ENCODE measurements at places on chromosomes 2 and 18.

- DNase-seq: no peak
Observed at GRCh38 chr2:150806336-150806735, 318.9 kb upstream of the RND3 start.

- no peak for DNase-seq
Observed at GRCh38 chr2:57368190-57368589, 678.4 kb upstream of the VRK2 start.

DNA sequence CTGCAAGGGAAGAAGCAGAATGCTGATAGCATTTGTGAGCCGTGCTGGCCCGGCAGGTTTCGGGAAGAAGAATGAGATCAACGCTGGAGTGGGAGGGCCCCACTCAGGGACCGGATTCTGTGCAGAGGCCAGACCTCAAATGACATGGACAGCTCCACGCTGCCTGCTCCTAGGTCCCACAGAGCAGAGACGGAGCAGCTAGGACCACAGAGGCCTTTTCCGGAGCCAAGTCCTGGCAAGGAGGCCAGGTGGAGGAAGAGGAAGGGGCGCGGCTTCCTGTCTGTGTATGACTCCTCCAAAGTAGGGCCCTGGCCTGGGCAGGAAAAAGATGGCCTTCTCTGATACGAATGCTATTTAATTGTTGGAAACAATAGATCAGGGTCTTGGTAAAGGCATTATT lies 139.9 kb downstream of the LRRC30 start:
- no peak for DNase-seq

GRCh38 chr18:498931-499775 lies 1.3 kb downstream of the COLEC12 start:
- no peak for DNase-seq

DNA sequence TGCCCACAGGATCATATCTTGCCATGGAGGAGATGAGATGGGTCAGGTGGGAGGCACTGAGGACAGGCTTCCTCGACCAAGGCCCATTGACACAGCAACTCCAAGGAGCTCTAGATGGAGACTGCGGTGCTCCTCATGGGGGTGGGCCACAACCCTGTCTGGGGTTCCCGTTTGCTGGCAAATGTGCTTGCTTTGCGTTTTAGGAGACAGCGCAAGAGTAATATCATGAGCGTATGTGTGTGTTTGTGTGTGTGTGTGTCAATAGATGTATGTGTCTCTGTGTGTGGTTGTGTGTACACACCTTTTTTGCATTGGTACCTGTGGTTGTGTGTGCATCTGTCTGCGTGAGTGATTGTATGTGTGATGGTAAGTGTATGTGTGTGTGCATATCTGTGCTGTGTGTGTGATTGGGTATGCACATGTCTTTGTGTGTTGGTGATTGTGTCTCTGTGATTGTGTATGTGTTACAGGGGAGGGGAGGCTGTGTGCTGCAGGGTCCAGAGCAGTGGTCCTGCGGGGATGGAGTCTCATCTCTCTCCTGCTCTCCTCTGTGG lies 4.4 kb downstream of the FBLN7 start:
- DNase-seq: no peak

GRCh38 chr2:30979822-30980245 lies 158.4 kb downstream of the GALNT14 start:
- no peak for DNase-seq

GRCh38 chr2:5740817-5741216 lies 48.6 kb downstream of the SOX11 start:
- no peak for DNase-seq

DNA sequence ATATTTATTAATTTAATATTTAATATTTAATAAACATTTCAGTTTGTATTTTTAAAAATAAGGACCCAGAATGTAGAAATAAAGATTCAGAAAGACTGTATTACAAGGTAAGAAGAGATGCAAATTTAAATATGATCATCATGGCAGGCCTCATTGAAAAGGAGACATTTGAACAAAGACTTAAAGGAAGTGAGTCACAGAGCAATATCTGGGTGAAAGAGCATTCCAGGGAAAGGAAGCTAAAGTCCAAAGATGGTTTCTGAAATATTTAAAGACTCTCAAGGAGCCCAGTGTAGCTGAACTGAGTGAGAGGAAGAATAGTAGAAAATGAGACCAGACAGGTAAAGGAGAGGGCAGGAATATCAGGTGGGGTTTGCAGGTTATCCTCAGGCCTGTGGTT lies 5.9 kb downstream of the SCYGR4 start:
- DNase-seq: no peak

- no peak for DNase-seq
Observed at GRCh38 chr2:119198240-119198840, 25.3 kb upstream of the STEAP3 start.

- DNase-seq: no peak
Observed at GRCh38 chr2:72603481-72603880, 222.4 kb downstream of the EXOC6B start.

DNA sequence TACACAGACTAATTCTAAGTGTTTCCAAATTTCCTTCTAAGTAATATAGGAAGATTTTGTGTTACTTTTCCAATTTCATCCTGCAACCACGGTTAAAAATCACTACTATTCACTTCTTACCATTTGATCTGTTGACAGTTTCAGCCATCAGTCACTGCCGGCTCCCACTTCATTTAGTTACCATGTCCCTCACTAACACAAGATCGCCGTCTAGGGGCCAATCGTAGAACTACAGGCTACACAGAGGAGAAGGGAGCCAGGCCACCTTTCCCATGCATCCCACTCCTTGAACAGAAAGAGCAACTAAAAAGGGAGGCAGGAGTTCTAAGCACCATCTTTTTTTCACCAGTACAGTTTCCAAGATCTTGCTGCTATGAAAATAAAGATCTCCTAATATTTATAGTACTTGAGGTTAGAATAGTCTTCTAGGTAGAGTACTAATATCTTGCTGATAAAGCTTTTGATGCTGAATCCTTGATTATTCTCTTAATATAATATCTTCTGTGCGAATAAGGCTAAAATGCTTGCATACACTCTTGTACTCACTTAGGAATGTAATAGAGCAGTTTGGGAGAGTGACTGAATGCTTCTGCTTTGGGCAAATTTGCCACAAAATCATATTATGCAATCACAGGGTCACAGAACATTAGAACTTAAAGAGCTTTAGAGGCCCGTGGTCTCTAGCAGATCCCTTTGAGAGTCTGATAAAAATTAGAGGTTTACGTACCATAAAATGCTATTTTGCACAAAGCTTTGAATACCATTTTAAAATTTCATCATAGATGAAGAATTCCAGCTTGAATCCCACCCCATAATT lies 39.5 kb upstream of the CYP1B1 start:
- peak; percentile 53 for DNase-seq

DNA sequence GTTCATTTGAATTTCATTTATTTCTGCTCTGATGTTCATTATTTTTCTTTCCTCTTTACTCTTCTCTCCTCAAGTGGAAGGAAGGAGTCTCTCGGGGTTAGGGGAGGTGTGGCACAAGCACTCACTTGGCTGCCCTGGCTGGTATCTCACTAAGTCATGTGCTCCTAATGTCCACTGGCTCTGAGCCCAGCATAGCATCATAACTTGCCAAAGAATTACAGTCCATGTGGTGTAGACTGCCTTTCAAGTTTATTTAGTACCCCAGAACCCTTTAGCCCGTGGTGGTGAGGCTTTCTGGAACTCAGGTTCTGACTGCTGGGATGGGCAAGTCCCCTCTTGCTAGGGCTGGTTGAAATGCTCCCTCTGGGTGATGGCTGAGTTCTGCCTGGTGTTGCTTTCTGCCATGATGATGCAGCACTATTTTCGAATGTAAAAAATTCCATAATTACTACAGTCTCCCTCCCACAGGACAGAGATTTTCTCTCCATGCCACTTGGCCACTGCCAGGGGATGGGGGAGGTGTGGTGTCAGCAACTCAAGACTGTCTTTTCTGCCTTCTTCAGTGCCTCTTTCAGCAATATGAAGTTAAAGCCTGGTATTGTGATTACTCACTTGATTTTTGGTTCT lies 22.2 kb downstream of the SPAG16 start:
- no peak for DNase-seq

DNA sequence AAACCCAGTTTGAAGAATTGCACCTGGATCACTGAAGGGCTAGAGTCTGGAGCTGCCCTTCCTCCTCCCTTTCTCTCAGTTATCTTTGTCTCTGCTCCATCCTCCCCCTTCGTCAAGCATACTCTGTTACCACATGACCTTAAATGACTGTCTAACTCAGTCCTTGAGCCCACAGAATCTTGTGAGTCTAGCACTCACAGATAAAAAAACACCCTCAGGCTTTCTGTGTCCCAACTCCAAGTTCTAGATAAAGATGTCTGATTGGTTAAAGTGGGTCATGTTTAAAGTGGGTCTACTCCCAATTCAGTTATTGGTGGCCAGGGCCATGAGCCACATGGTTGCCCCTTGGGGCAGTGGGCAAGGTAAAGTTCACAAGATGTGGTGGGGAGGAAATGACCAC lies 53.5 kb upstream of the CYP1B1 start:
- DNase-seq: no peak

All from NCI-H1048 (cell line).